Stimulated activated naive CD8-positive, alpha-beta T cell treated with anti-CD3 and anti-CD28 coated beads, Interleukin-15, amount 100 ng/mL, for 72 hours (primary cell): ENCODE measurements at places on chromosomes 11 and 22.
A peak's percentile ranks its signal among the peaks of the same experiment; 100 is the strongest.

DNA sequence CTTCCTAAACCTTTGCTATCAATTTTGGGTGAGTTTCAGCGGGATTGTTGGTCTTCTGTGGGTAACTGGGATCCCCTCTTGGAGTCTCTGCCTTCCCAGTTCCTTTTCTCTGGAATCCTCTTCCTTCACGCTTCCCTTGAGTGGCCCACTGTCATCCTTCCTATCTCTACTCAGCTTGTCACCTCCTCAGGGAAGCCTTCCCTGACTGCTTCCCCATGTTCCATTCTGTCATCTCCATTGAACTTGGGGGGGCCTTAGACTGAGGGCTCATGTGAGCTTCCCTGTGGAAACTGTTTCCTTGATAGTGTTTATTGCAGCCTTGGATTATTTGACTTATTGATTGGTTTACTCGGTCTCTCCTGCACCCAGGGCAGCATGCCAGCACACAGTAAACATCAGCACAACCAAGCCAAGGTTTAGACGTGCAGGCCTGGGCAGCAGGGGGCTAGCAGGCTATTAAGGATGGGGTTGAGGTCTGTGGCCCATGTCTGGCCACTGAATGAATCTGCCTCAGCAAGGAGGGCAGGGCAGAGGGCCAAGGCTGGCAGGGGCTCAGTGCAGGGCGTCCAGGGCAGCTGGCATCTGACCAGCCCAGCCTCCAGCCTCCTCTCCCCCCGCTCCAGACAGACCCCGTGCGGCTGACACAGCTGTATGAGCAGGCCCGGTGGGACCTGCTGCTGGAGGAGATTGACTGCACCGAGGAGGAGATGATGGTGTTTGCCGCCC lies 7.2 kb downstream of the TRPT1 start:
- DNase-seq = no peak

- DNase-seq = no peak
Observed at GRCh38 chr11:75246671-75247350, 6.2 kb downstream of the TPBGL start.

DNA sequence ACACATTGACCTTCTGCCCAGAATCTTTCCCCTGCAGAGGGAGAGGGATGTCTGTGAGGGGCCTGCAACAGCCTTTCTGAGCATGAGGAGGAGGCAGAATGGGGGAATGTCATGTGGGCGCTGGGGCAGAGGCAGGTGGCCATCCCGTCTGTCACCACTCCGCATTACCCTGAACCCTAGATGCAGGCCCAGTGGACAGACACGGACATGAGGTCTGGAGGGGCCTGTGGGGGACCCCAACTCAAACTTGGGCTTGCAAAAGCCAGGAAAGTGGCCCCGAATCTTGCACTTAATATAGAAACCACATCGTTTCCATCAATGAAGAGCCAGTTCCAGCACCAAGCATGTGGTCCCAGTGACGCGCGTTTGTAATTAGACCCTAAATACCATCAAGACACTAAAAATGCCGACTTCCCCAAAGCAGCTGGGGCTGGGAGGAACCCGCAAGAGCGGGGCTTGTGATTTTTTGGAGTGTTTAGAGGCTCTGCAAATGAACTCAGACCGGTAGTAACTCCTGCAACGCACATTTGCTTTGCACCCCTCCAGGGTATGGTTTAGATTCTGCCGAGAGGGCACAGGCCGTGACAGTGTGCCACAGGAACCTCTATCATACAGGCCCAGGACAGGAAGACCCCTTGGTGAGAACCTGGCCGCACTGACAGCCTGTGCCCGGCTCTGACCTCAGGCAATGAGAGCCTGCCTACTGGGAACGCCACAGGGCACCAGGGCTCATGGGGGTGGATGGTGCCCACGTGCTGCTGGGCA lies 109.3 kb downstream of the CTTN start:
- DNase-seq = no peak

GRCh38 chr22:45120931-45121330 lies 42.8 kb upstream of the NUP50 start:
- no peak for DNase-seq

DNA sequence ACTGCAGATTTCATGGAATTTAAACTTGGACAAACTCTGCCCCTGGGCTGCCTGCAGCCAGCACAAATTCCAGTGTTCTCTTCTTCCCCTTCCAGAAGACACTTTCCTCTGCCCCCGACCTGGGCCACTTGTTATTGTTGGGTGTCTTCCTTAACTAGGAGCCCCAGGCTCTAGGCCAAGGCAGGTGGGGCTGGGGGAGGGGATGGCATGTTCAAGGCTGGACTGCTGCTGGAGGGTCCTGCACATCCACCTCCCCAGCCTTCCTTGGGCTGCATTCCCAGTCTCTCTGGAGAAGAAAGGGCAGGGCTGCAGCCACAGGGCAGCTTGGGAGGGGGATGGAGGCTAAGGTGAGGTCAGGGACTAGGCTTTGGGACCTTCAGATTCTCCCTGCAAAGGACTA lies 11.5 kb upstream of the SLC22A6 start:
- DNase-seq = no peak

GRCh38 chr22:17832665-17833064 lies 58.4 kb upstream of the BID start:
- DNase-seq = no peak

GRCh38 chr11:93477684-93478234 lies 65.4 kb downstream of the SMCO4 start:
- no peak for DNase-seq

DNA sequence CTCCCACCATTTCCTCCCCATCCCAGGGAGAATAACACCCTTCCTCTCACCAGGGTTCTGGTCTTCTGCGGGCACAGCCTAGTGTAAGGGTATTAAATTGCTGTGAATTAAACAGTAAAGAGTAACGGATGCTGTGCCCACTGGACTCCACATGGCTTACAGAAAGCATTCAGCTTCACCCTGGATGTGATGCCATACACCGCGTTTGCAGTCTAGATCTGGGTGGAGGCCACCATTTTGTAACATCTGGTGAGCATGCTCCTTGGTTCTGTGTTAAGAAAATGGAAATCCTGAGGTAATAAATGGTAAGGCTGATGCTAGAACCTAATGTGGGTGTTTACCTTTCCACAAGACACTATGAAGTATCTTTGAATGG lies 331.8 kb upstream of the B3GAT1 start:
- DNase-seq = no peak

GRCh38 chr22:40175611-40176244 lies 2.0 kb upstream of the TNRC6B start:
- no peak for DNase-seq

DNA sequence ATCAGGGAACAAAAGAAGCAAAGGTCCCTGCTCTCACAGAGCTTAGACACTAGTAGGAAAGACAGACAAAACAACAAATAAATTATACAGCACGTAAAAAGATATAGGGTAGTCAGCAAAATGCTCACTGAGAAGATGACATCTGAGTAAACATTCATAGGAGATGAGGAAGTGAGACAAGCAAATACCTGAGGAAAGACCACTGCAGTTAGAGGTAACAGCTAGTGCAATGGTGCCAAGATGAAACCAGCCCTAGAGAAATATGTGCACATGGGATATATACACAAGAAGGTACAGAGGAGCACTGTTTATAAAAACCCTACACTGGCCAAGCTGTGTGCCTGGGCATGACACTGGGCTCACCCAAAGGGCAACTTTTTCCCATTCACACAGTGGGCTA lies 9.8 kb downstream of the CYP2R1 start:
- DNase-seq = no peak

DNA sequence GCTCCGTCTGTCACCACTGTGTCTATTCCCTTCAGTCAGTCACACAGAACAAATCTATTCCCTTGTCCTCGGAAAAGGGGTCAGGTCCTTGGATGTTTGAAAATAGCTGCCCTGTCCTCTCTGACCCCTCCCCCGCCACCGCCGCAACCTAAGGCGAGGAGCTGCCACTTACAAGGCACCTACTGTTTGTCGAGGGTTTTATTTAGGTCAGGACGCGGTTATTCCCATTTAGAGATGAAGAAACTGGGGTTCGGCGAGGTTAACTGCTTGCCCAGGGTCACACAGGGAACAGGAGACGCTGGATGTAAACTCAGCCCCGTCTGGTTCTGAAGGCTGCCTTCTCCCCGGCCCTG lies 1468.1 kb downstream of the BRD1 start:
- DNase-seq = no peak

DNA sequence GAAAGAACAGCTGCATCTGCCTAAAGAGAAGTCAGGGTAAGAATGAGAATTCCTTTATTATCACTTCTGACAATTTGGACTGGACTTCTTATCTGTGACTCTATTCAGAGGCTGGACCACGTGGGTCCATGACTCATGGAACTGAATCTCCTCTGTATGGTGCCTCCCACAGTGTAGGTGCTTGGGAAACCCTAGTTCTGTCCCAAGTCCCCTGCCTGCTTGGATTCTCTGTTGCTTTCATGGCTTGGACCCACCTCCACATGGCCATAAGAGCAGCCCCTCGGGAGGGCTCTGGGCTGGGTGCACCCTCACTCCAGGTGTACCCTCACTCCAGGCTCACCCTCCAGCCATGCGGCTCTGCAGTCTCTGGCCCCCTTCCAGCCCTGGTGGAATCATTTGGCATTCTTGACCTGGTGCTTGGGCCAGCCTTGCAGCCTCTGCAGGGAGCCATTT lies 153.4 kb downstream of the CACNA1I start:
- no peak for DNase-seq

DNA sequence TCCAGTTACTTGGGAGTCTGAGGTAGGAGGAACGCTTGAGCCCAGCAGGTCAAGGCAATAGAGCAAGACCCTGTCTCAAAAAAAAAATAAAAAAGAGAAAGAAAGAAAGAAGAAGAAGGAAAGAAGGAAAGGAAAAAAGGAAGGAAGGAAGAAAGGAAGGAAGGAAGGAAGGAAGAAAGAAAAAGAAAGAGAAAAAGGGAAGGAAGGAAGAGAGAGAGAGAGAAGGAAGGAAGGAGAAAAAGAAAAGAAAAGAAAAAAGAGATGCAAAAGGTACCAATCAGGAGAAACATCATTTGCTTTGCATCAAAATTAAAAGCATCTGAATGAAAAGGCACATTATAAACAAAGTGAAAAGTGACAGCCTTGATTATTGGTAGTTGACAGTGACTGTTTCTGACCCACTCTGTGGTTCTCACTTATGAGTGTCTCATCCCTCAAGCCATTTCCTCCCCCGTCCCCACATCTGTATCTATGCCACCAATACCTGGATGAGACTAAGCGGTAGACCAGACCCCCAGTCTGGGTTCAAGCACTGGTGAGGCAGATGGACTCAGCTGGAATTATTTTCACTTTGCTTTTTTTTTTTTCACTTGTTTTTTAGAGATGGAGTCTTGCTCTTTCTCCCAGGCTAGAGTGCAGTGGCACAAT lies 33.0 kb upstream of the XBP1 start:
- no peak for DNase-seq

DNA sequence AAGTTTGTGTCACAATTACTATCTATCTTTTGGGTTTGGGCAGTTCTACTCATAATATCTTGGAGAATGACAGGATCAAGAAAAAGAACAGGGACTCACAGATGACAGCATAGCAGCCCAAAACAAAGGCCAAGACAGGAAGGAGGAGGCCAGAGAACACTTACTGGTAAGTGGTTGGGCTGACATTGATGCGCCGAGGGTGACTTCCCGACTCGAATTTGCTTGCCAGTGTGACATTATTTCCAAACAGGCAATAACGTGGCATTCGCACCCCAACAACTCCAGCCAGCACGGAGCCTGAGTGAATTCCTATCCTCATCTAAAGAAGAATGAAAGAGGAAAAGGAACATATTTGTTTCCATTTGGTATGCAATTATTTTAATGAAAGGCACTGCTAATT lies 309.9 kb downstream of the GUCY1A2 start:
- no peak for DNase-seq

- DNase-seq = no peak
Observed at GRCh38 chr11:86629045-86629706, 43.2 kb downstream of the ME3 start.

GRCh38 chr11:19872512-19873145 lies 160.0 kb downstream of the NAV2 start:
- no peak for DNase-seq

GRCh38 chr11:69465236-69466000 lies 16.0 kb upstream of the LINC01488 start:
- no peak for DNase-seq

DNA sequence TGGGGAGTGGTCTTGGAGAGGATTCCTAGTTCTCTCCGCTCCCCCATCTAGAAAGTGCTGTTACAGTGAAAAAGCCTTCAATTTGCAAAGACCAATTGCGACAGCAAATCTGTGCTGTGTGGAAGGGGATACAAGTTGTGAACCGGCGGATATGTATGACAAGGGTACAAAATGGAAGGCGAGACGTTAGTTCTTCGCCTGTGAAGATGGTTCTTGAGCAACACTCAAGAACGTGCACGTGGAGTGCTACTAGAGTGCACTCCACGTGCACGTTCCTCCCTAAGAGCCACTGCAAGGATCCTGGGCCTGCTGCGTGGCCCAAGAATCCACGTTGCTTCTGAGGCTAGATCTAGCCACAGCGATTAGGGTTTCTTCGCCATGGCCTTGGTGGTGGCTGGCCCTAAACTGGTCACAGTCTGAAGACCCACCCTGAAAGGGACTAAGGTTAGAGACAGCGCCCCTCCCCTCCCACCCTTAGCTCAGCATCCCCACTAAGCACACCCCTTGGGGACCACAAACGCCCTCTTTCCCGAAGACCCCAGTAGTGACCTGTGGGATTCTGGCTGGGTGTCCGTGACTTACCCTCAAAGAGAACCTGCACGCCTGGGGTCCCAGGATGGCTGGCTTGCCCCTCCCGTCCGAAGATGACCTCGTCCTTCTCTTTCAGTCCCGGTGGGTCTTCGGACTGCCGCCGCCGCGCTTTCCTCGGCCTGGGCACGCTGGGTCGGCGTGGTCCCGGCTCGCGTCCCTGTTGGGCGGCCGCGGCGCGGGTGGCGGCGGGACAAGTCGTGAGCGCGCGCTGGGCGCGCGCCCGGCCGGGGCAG lies 519 bp upstream of the PDE3B start:
- DNase-seq = no peak

DNA sequence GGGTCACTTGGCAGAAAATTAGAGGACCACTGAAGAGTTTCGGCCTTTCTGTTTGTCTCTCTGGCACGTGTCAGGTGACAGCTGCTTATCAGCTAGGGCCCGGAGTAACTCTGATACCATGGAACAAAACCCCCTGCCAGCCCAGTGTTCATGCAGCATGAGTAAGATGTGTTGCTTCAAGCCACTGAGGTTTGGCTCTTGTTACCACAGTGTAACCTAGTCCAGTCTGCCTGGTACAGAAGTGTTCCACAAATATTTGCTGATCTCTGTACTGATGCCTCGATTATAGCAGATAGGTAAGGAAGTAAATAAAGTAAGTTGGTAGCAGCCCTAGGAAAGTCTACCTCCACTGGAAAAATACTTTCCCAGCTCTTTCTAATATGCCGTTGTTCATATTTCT lies 20.5 kb upstream of the ETS1 start:
- DNase-seq = peak; percentile 36

- DNase-seq = no peak
Observed at GRCh38 chr11:80365980-80366379, 925.1 kb upstream of the TENM4 start.

GRCh38 chr11:64268893-64269539 lies 15.4 kb downstream of the BAD start:
- peak; percentile 35 for DNase-seq

GRCh38 chr11:8213376-8213775 lies 44.6 kb upstream of the RIC3 start:
- no peak for DNase-seq
